ENCODE measurements at places on chromosomes 2 and 18.

DNA sequence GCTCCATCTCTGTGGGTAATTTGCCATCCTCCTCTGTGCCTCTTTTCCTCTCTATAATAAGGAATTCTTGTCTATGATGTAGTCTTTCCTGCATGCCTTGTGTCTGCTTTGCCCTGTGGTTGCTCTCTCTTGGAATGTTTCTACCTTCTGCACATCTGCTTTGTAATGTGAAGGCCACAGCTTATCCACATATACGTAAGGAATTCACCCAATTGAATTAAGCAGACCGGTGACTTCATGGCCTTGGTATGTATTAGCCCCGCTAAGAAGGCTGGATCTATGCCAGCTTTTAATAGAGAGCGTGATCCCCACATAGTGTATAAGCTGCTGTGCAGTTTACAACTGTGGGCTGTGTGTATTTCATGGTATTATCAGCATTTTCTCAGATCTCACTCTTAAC, 274.7 kb downstream of the RNF144A start:
- no peak for DNase-seq

- no peak for DNase-seq
These were observed 4.5 kb upstream of the MAL start for GRCh38 chr2:95021023-95021416.

- DNase-seq: no peak
These were observed 98.2 kb upstream of the LCLAT1 start for GRCh38 chr2:30348825-30349224.

DNA sequence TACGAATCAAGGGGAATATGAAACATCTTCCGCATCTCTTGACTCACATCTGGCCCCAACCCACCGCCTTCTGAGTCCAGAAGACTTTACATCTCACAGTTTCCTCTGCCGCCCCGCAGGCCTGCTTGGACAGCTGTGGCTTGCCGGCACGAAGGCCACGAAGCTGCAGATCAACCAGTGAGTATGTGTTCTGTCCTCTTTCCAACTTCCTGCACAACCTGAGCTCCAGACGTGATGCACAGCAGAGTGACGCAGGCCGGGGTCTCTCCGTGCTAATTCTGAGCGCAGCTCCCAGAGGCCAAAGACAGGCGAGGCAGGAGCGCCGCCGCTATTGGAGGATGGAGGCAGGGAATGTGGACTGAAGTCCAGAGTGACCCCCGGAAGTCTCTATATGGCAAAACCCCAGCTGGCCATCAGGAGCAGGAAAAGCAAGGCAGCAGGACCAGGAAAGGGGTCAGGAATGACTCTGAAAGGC, 93.5 kb downstream of the ZCCHC2 start:
- no peak for DNase-seq

DNA sequence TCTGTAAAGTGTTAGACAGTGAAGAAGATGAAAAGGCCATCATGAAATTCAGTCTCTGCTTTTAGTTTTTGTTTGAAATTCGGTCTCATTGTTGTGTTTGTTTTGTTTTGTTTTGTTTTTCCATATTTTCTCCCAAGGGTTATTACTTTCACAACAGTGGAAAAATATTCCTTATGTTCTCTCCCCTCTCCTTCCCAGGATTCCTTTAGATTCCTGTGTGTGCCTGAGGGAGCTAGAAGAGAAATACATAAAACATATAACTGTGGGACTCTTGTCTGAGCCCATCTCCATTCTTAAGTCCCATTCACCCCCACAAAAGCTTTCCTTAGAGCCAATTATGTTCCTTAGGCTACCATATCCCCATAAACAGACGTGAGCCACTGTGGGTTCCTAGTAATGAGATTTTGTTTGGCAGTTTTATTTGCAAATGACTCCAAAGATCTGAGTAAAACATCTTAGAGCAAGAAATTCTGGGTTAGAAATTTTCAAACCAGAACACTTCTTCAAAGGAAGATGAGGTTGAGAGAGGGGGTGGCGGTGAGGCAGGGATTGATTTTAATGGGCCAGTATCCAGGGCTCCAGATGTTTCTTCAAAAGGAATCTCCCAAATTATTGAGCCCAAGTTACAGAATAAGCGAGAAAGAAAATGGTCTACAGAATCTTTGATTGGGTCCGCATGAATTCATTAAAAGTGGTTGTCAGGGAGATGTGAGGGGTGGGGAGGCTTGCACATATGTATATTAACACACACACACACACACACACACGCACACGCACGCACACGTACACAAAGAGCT, 157.8 kb upstream of the TNP1 start:
- DNase-seq: no peak

- no peak for DNase-seq
These were observed 43.2 kb downstream of the LDLRAD4 start for GRCh38 chr18:13261661-13262357.

GRCh38 chr2:201837824-201838431, 31.6 kb downstream of the CDK15 start:
- no peak for DNase-seq

- no peak for DNase-seq
These were observed 201.8 kb downstream of the GBX2 start for GRCh38 chr2:235966396-235966795.

DNA sequence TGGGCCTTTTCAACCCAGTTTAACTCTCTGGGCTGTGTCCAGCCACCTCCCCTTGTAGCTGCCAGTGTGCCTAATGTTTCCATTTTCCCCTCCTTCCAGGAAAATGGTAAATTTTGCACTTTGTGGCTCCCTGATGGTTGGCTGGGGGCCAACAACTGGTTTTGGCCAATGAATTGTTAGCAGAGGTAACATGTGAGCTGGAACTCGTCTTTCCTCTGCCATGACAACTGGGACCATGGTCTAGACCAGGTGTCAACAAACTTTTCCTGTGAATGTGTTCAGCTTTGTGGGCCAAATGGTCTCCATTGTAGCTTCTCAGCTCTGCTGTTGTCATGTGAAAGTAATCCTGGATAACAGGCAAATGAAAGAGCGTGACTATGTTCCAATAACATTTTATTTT, 87.2 kb downstream of the DDX1 start:
- DNase-seq: no peak

DNA sequence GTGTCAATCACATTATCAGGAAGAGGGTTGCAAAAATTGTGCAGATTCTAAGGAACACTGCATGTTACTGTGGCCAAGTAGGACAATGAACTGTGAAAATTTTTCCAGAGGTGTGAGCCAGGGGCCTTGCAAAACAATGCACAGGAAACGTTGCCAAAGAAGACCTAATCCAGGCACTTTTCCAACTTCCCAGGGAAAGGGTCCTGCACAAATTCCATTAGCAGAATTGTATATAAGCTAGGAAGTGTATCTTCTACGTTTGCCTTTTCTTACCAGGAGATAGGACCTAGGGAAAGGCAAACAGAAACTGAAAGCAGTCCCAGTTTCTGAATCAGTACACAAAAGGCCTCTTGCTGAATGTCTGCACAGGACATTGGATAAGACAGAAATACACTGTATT, 1888.3 kb upstream of the CELF4 start:
- DNase-seq: no peak

- no peak for DNase-seq
These were observed 30.9 kb upstream of the EFEMP1 start for GRCh38 chr2:55954306-55955035.

DNA sequence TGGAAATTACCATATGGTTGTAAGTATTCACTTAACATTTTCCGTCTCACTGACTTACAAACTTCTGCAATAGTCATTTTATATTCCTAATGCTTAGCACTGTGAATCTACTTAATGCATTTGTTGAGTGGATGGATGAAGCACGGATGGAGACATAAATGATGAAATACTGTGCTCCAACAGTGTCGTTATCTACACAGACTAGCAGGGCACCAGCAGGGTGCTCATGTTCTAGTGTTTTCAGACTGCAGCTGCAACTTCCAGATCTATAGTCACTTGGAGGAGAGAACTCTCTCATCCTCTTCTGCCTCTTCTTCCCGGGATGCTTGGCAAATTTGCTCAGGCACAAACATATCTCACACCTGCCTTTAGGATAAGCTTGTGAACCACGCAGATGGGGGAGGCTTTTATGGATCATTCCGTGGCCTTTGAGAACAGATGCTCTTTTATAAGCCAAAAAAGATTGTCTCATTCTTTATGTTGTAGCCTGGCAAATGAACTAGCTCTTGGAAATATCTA, 797.7 kb downstream of the MBD2 start:
- DNase-seq: no peak

DNA sequence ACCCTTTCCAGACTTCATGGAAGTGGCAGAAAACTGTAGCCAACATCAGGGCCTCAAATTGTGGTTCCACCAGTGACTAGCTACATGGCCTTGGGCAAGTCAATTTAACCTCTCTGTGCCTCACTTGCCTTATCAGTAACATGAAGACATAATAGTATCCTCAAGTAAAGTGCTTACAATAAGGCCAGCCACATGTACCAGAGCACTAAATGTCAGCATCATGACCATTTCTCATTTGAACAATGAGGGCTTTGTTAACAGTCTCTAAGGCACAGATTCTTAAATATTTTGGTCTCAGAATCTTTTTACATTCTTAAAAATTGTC, 5.8 kb upstream of the KCMF1 start:
- no peak for DNase-seq

DNA sequence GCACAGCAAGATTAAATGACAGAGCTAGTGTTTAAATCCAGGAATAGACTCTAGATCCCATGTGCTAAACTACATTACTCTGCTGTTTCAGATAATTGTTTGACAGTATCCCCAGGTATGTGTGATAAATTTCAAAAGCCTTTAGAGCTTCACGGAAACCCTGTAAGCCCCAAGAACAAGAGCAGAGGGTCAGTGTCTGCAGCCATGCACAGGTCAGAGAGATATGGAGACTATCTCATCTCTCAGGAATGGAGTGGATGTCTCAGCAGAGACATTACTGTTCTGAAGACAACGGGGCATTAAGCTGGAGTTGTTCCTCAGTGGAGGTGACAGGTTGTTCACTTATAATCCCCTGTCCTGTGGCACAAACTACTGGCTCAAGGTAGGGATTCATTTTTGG, 139.1 kb upstream of the FOSL2 start:
- DNase-seq: no peak

DNA sequence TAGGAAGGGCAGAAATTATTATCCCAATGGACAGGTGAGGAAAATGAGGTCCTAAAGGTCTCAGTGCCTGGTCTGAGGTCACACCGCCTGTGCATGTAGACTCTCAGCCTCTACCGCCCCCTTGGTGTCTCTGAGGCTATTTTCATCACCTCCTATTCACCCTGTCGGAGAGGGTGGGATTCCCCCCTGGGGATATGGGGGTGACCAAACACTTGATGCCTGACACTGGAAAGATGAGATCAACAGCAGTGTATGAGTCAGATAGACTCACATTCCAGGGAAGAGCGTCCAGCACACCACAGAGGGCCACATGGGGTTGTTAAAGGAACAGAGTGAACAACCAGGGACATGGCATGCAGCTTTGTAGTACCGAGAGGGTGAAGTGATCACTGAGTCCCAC, 199.7 kb downstream of the SMAD2 start:
- no peak for DNase-seq

- no peak for DNase-seq
These were observed 331.3 kb downstream of the KIAA1328 start for GRCh38 chr18:37160038-37160820.

- DNase-seq: no peak
These were observed 67.5 kb upstream of the SCG2 start for GRCh38 chr2:223669453-223670225.

GRCh38 chr2:222526480-222527277, 102.3 kb downstream of the SGPP2 start:
- no peak for DNase-seq

GRCh38 chr2:111105926-111106325, 14.8 kb upstream of the BCL2L11 start:
- no peak for DNase-seq

GRCh38 chr2:118239284-118239683, 151.0 kb downstream of the INSIG2 start:
- no peak for DNase-seq

GRCh38 chr2:24466871-24467870, 23.9 kb upstream of the NCOA1 start:
- DNase-seq: no peak

- DNase-seq: no peak
These were observed 99.2 kb downstream of the PTPRM start for GRCh38 chr18:7666195-7666776.

GRCh38 chr2:121748202-121748601, 7.2 kb upstream of the TSN start:
- DNase-seq: no peak

DNA sequence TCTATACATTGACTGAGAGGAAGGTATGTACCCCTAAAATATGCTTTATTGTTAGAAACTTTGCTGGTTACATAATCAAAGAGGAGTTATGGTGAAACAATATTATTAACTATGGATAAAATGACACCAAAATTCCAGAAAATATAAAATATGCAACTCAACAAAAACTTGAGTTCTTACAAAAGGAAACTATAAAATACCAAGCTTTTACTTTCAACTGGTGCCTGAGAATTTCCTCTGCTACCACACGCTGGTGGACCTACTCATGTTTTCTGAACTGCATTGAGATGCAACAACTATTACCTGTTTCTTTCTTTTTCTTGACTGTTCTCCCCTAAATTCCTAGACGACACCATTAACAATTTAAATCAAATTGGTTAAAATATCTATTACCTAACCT, 8.2 kb upstream of the NFE2L2 start:
- no peak for DNase-seq

- DNase-seq: no peak
These were observed 119.2 kb downstream of the ACKR3 start for GRCh38 chr2:236688563-236689392.

GRCh38 chr2:57461624-57462023, 585.0 kb upstream of the VRK2 start:
- no peak for DNase-seq

GRCh38 chr2:70558195-70558808, 4.7 kb upstream of the TGFA start:
- DNase-seq: no peak

- DNase-seq: no peak
These were observed 44.8 kb downstream of the KCMF1 start for GRCh38 chr2:85015653-85016360.

DNA sequence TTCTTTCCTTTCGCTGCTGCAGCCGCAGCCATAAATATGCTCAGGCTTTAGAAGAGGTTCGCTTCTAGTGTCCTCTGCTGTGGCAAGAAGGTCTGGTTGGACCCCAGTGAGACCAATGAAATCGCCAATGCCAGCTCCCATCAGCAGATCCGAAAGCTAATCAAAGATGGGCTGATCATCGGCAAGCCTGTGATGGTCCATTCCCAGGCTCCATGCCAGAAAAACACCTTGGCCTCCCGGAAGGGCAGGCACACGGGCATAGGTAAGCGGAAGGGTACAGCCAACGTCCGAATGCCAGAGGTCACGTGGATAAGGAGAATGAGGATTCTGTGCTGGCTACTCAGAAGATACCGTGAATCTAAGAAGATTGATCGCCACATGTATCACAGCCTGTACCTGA, 2.6 kb upstream of the CATIP start:
- no peak for DNase-seq
